KBM-7 (cell line): ENCODE measurements at places on chromosomes 12 and 14.
A peak's percentile ranks its signal among the peaks of the same experiment; 100 is the strongest.

DNA sequence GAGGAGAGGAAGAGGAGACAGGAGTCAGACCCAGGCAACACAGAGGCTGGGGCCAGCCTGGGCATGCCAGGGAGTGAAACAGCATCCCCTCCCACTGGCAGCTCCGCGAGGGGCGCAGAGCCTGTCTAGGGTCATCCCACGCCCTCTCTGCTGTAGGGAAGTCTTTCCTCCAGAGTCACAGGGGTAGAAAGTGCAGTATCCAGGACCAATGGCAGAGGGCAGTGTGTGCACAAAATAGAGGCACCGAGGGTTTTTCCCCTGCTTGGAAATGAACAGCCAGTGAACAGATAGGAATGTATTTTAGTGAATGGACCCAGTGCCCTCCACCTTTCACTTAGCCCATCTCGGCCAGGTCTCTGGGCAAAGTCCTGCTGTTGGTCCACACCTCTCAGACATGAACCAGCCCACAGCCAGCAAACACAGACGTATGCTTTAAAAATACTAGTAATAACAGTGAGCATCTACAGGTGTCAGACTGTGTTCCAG, 9.4 kb upstream of the KRT74 start:
- peak; percentile 82 for DNase-seq

- no peak for DNase-seq
Measured at GRCh38 chr12:92929983-92930382, 888 bp upstream of the EEA1 start.

GRCh38 chr14:54450535-54450934, 9.4 kb upstream of the CNIH1 start:
- peak; percentile 35 for DNase-seq

- no peak for DNase-seq
Measured at GRCh38 chr12:82058197-82058596, 299.0 kb upstream of the PPFIA2 start.

- peak; percentile 46 for DNase-seq
Measured at GRCh38 chr12:6193853-6194815, 6.1 kb upstream of the CD9 start.

DNA sequence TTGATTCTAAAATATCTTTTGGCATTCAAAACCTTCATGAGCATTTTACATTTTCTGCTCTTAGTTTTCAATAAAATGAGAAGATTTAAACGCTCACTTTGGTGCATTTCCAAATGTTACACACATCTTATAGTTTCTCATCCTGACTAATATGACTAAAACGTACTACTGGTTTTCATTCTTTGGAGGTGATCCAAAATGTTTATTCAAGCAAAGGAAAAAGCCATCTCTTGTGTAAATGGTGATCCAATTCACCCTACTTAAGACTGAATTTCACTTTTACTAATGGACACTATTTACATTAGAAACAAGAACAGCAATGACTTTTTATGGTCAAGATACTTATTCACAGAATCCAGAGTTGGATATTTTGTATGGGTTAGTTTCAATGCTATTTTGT, 86.6 kb downstream of the KITLG start:
- no peak for DNase-seq

DNA sequence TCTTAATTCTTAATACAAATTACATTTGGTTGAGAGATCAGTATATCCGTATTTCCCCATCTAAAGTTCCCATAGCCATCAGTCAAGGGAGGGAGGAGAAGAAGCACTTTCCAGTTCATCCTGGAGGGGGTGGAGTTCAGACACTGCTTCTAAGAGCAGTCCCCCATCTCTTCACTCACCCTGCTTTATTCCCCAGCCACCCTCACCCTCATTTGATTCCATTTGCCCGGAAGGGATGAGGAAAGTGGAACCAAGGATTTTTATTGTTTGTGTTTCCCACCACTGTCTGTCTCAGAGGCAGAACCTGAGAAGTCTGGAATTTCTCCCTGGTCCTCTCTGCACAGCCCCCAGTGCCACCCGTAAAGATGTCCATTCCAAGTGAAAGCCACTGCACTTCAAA, 134.2 kb upstream of the HIF1A start:
- DNase-seq: no peak

GRCh38 chr12:76356071-76356470, 7.9 kb upstream of the BBS10 start:
- no peak for DNase-seq

GRCh38 chr14:68561531-68562007, 231.3 kb downstream of the ZFP36L1 start:
- DNase-seq: no peak

GRCh38 chr14:75427482-75428229, at the start of gene JDP2:
Gene JDP2 (plus strand): TSS chr14:75428022. CDS start chr14:75437921, 9,899 bp downstream.
- peak; percentile 87 for DNase-seq

GRCh38 chr14:89343356-89343755, 73.7 kb downstream of the FOXN3 start:
- no peak for DNase-seq

DNA sequence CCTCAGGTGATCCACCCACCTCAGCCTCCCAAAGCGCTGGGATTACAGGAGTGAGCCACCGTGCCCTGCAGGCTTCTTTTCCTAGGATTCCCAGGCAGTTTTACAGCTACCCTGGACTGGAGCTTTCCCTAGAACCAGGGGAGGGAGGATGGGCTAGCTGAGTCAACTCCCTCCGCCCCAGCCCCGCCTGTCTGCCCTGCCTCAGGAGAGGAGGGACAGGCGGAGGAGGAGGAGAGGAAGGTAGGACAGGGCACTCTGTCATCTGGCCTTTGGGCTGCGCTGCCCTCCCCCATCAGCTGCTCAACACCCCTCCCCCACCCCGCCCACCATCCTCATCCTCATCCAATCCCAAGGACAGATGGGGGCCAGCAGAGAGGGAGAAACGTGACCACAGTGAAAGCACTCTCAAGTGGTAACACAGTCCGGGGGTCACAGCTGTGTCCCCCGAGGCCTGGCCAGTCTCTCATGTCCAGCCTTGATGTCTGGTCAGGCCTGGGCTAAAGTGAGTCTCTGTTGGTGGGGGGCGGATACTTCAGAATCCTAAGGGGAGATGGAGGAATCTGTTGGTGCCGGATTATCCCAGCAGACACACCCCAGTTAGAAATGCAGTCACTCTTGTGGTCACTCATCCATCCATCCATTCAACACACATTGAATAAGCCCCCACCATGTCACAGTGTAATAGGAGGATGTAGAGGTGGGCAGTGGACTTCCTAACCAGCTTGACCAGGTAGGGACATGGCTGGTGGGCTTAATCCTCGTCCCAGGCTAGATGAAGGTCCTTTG, 12.3 kb downstream of the FIGNL2 start:
- DNase-seq: no peak

DNA sequence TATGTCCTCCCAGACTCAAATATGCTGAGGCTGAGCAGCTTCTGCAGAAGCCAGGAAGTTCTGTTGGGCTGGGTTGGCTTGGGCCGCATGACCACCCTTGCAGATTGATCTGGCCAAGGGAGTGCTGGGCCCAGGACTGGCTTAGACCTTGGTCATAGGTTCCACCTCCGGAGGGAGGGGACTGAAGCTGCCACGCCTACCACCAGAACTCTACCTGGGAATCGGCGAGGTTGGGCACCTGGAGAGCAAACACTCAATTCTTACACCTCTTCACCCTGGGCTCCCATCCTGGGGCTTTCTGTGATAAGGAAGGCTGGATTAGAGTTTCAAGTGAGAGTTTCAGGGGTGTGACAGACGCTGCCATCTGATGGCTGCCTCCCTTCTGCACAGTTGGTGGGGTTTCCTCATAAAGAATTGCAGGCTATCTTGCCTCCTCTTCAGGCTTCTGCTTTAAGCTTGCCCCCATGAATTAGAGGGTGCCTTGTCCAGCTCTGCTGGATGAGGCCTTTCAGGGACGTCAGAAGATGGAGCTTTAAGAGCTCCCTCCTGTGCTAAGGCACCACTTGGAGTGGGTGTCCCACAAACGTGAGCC, 5.8 kb downstream of the SLC24A4 start:
- DNase-seq: no peak

GRCh38 chr14:65961004-65961403, 525.2 kb upstream of the CCDC196 start:
- DNase-seq: peak; percentile 66
